Iris pigment epithelial cell (primary cell): ENCODE measurements at places on chromosomes 5 and 9.

- DNase-seq, result no peak
Measured at GRCh38 chr9:136341042-136341655, 13.8 kb downstream of the GPSM1 start.

- DNase-seq, result no peak
Measured at GRCh38 chr9:137772281-137772873, 105.2 kb upstream of the CACNA1B start.

GRCh38 chr9:130940693-130941576 lies 1.9 kb upstream of the FIBCD1 start:
- peak; percentile 36 for DNase-seq

GRCh38 chr9:122464633-122465567 lies 12.8 kb downstream of the OR1J1 start:
- peak; percentile 93 for DNase-seq

GRCh38 chr5:124574521-124575436 lies 171.7 kb downstream of the ZNF608 start:
- no peak for DNase-seq

GRCh38 chr5:106113922-106114321 lies 1556.8 kb downstream of the EFNA5 start:
- DNase-seq, result no peak

- no peak for DNase-seq
Measured at GRCh38 chr5:39640552-39640951, 215.8 kb upstream of the DAB2 start.

DNA sequence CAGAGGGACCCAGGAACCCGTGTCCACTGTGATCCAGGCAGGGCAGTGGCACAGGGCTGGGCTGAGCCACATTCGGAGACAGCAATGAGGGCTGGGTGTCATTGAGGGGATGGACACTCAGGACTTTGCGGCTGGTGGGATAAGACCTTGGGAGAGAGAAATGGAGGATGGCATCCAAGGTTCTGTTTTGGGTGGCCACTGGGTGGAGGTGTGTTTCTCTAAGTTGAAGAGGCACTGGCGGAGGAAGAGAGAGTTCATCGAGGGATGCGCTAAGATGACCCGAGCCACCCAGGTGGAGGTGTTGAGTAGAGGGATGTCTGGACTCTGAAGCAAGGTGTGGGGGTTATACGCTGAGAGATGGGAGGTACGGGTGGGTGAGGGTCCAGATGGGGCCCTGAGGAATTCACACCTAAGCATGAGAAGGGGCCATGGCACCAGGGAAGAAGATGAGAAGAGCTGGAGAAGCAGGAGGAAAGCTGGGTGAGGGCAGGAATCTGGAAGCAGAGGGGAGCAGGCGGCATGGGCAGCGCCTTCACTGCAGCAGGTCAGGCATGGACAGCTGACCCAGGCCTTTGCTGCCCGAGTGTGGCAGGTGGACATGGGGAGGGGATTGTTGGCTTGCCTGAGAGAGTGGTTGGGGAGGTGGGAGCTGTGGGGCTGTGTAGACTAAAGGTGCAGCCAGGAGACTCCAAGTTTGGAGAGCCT lies 2.5 kb upstream of the SLC25A48 start:
- no peak for DNase-seq

DNA sequence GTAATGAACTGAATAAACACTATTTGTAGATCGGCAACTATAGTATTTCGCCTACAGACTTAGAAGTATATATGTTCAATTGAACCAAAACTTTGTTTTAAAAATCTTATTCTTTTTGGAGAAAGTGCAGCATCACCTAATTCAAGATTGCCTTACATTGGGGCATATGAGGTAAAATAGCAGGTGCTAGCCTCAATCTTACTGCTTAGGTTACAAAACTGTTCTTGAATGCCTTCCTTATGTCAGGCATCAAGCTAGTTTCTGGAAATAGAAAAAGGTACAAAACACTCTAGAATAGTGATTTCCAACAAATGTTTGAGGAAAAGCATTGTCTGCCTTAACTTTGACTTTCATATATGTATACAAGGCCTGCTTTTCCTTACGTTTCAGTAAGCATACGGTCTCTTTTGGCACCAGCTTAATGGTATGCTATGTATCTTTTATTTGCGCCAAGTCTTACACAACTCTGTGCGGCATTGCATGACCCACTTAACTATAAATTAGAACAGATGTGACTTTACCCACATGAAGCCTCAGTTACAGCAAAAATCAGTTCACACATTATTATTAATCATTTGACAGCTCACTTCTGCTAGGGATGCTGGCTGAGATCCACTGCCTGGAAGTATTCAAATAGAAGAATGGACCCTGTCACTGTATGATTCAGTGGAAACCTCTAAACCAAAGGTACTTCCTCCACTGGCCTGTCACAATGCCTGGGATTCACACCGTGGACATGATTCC lies 174.1 kb downstream of the PRELID2 start:
- no peak for DNase-seq

DNA sequence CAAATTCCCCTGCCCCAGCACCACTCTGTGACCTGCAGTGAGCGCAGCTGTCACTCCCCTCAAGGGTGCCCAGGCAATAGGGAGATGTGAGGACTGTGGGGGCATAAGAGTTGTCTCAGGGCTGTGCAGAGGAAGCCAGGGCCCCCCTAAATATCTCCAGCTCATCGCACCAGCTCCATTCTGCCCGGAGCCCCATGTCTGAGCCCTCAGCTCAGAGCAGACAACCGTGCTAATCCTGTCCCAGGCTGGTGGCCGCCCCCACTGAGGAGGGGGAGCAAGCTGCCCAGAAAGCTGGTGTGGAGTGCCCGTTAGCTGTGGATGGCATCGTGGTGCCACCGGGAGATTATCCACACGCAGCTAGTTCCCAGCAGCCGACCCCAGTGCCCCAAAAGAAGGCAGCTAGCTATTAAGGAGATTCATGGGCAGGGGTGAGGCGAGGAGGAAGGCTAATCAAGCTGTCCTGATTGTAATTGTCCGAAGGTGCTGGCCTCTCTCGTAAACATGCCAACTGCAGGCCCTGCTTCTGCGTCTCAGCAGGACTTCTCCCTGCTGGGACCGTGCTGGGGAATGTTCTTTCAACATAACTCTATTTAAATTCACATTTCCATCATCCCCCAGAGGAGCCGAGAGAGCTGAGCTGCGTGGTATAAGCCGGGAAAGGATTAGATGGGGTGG lies 17.0 kb upstream of the FIBCD1 start:
- no peak for DNase-seq

GRCh38 chr9:27412963-27413362 lies 111.1 kb upstream of the IFNK start:
- no peak for DNase-seq

GRCh38 chr9:14730461-14730898 lies 7.9 kb upstream of the CER1 start:
- no peak for DNase-seq
